ENCODE measurements at places on chromosomes 7 and 10.

GRCh38 chr7:19677180-19677579 is 31.7 kb downstream of the POLR1F start:
- peak; percentile 41 for DNase-seq

DNA sequence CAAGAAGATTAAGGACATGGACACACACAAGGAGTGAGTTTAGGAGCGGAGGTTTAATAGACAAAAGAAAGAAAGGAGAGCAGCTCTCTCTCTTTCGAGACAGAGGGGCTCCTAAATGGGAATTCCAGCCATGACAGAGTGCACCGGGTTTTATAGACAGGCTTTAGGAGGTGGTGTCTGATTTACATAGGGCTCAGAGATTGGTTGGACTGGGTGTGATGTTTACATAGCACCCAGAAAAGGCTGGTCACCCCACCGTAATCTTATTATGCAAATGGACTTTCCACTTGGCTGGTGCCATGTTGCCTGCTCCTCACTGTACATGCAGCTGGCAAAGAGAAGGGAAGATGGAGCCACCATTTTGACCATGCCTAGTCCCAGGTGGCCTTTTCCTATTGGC is 28.4 kb upstream of the MRC1 start:
- no peak for DNase-seq

DNA sequence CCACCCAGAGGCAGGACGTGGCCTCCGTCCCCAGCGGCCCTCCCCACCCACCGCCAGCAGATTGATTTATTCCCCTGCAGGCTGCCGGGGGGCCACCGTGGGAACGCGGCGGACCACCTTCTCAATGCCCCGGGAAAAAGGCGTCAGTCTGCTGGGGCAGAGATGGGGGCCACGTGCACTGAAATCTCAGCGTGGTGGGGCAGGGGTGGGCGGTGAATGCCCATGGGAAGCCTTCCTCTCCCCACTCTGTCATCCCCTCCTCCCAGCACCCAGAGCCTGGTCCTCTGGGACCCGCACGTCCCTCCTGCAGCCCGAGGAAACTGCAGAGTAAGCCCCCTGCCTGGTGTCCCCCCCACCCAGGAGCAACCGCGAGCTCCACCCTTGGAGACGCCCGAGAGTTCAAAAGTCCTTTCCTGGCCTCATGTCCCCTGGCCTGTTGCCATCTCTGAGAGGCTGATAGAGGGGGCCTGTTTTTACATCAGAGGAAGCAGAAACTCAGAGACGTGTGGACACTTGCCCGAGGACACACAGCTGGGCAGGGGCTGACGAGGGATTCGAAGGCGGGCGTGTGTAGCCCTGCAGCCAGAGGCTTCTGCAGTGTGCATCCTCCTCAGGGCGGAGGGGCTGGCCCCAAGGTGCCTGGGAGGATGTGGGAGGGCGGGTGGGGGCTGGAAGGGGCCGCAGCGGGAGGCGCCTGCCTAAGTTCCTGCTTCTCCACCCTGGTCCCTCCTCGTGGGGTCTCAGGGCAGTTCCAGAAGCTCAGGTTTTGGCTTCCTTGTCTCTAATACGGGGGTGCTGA is 21.8 kb downstream of the UNCX start:
- no peak for DNase-seq

GRCh38 chr10:132264966-132265889 is 42.5 kb downstream of the STK32C start:
- peak; percentile 24 for DNase-seq

DNA sequence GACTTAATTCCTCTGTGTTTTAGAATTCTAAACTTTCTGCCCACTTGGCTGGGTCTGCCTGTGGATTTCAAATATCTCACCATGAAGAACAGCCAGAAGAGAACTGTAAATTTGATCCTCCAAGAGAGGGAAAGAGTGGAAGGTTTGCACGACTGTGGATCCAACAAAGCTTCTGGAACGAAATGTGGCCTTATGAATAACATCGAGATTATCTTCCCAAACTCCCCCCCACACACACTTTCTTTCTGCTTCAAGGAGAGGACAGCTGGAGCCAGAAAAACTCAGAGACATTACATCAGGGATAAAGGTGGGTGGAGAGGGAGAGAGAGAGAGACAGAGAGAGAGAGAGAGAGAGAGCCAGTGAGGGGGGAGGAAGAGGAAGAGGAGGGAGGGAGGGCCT is 570.1 kb upstream of the MGMT start:
- DNase-seq, result no peak

All from fibroblast of lung (primary cell).